ENCODE measurements at places on chromosomes 6 and 20.
A peak's percentile ranks its signal among the peaks of the same experiment; 100 is the strongest.

GRCh38 chr6:170294298-170294730, 3.4 kb upstream of the DLL1 start:
- DNase-seq: no peak

- peak; percentile 68 for DNase-seq
These were observed at the start of gene BFSP1 for GRCh38 chr20:17530716-17531664. TSS of gene BFSP1 (minus strand) at chr20:17531379. CDS start at chr20:17531329, 50 bp downstream.

- DNase-seq: peak; percentile 84
These were observed at the start of gene ECI2 for GRCh38 chr6:4134841-4135664. TSS of gene ECI2 (minus strand) at chr6:4135575. CDS start at chr6:4135560, 15 bp downstream.

GRCh38 chr20:764255-764654, 4.0 kb downstream of the SLC52A3 start:
- no peak for DNase-seq

DNA sequence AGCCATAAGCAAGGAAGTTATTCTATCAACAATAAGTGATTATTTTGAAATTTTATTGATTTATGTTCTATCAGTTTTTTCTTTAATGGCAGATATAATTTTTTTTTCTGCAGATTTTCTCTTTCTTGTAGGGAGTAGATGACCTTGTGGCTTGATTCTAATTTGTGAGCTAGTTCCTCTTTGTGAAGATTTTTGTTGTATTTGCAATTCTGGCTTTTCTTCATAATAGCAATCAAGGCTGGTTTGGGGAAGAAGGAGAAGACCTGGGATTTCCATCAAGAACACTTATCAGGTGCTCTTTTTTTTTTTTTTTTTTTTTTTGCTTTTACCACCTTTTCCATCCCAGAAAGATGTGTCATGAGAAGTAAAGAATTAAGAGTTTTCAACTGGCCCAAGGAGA, 324.2 kb upstream of the MAN1A1 start:
- no peak for DNase-seq

GRCh38 chr6:111258615-111259088, 171.3 kb downstream of the SLC16A10 start:
- DNase-seq: no peak

DNA sequence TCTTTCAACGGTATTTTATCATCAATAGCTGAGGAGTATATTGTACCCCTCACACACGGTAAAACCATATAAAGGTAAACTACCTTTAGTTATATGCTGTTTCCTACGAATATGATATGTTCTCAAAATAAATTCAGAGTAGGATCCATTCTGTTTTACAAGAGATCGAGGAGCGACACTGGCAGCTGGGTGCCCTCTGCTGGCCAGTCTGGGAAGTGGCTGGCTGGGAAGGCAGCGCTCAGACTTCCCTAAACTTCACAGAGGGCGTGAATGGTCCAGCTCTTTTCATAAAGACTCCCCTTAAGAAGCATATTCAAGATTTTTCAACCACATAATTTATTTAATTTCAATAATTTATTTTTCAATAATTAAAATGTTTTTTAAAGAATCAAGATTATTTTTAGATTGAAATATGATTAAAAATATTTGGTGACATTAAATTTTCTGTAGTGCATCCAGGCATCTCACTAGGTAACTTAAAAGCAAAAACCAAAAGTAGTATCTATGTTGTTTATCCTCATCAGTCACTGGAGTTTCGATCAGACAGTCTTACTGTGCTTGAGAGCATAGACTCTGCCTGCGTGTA, 187.5 kb upstream of the PDE10A start:
- DNase-seq: peak; percentile 86

- no peak for DNase-seq
These were observed 181.1 kb upstream of the STXBP5 start for GRCh38 chr6:147023148-147023547.

DNA sequence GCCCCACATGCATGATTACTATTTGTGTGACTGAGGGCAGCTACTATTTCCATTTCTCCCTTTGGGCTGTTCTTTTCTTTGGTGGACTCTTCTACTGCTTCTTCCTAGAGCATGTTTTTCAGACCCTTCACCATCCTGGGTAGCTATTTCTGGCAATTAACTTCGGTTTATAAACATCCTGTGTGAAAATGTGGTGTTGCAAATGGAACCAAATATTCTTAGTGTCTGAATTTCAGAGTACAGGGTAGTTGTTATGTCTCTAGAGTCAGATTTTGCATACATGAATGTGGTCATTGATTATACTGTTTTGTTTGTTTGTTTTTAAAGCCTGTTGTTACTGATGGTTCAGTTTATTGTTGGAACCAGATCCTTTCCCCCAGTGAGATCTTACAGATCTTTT, 49.7 kb downstream of the PROKR2 start:
- DNase-seq: no peak
